ENCODE measurements at places on chromosomes 7 and 10.

- H3K4me3 ChIP-seq = no peak overlapping the region
- no peaks in the 10 kb centered on the region for H3K4me1 ChIP-seq
- H3K36me3 ChIP-seq = no peaks in the 10 kb centered on the region
- H3K27me3 ChIP-seq = no peaks in the 10 kb centered on the region
- no peak for DNase-seq
Measured at GRCh38 chr7:64758151-64758550, 36.1 kb upstream of the ZNF138 start.

- H3K27ac ChIP-seq = no peak overlapping the region
- DNase-seq = no peak
- H3K36me3 ChIP-seq = no peaks in the 10 kb centered on the region
- H3K4me1 ChIP-seq = no peaks in the 10 kb centered on the region
- peaks cover 6% of the 10 kb centered on the region for H3K27me3 ChIP-seq
- no peak overlapping the region for H3K4me3 ChIP-seq
Measured at GRCh38 chr10:4806534-4806933, 19.5 kb upstream of the AKR1E2 start.

DNA sequence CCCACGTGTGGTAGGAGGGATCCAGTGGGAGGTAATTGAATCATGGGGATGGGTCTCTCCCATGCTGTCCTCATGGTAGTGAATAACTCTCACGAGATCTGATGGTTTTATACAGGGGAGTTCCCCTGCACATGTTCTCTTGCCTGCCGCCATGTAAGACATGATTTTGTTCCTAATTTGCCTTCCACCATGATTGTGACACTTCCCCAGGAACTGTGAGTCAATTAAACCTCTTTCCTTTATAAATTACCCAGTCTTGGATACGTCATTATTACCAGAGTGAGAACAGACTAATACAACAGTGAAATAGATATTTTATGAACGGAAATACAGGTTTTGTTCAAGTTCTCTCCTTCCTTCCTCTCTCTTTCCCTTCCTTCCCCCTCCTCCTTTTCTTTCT lies 15.8 kb downstream of the CALD1 start:
- no peak overlapping the region for H3K4me3 ChIP-seq
- peaks cover 16% of the 10 kb centered on the region for H3K36me3 ChIP-seq
- DNase-seq = no peak
- H3K27me3 ChIP-seq = peaks cover 1% of the 10 kb centered on the region
- H3K4me1 ChIP-seq = no peaks in the 10 kb centered on the region

DNA sequence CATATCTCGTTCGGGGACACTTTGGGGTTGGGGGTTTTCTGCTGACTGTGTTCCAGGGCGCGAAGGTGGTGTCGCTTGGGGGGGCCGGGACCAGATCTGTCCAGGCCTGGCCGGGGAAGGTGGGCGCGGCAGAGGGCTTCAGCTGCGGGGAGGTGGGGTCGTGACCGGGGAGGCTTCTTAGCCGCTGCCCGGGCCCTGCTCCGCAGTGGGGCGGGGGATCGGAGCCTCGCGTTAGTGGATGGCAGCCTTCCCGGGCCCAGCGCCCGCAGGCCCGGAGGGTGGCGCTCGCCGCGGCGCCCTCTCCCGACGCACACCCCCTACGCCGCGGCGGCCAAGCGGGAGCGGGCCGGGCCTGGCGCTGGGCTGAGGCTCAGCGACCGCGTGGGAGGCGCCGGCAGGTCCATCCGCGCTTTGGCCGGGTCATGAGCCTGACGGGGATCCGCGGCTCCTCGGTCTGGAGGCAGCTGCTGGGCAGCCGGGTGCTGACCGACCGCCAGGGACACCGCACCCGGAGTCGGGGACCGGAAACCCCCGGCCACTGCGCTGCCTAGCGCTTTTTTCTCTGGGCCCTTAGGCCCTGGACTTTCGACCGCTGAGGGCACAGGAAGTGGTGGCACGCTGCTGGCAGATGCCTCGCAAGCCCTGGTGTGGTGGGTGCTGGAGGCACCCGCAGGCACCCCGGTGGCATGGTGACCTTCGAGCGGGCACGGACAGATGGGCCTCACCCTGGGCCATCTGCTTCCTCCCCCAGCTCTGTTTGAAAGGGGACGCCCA lies 1.2 kb downstream of the AGAP3 start:
- peak overlapping the region; percentile 88 for H3K4me3 ChIP-seq
- H3K4me1 ChIP-seq = peaks cover 39% of the 10 kb centered on the region
- peak overlapping the region; percentile 9 for H3K27ac ChIP-seq
- H3K36me3 ChIP-seq = peaks cover 3% of the 10 kb centered on the region
- DNase-seq = no peak
- peaks cover 18% of the 10 kb centered on the region for H3K27me3 ChIP-seq

DNA sequence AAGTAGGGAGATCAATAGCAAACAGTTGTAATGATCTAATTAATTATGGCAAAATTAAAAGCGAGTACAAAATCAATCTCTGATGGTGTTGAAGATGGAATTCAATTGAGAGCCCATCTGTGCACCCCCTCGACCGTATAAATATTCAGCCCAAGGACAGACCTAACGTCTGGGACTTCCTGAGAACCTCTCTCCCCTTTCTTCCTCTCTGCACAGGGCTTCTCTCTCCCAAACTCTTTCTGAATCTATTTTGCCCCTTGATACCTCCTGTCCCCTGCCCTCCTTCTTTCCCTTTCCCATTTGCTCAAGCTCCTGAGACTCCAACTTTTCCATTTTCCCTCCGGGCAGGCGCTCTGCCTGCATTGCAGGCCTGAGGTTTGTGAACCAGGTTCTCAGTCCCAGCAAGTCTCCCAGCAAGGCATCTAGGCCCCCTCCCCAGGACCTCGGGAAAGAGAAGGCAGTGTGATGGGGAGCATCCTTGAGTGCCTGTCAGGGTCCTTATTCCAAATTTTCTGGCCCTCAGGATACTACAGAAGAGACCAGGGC lies 8.5 kb upstream of the PAX2 start:
- H3K27ac ChIP-seq = no peak overlapping the region
- H3K36me3 ChIP-seq = peaks cover 3% of the 10 kb centered on the region

DNA sequence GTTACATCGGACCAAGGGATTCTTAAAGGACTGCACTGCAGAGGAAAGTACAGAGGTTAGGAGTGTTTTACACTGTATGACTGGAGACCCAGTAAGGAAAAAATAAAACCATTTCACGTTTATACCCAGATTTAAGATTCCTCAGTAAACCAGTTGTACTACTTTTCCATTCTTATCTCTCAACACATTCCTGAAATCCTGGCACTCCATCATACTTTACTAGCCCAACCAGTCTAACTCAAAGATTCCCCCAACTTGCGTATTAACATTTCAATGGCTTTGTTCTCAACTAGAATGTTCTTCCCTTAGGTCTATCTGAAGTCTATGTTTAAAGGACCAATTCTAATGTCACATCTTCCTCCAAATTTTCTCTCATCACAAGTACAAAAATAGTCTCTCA lies 8.0 kb downstream of the CCDC186 start:
- peaks cover 15% of the 10 kb centered on the region for H3K36me3 ChIP-seq
- H3K4me3 ChIP-seq = no peak overlapping the region
- no peaks in the 10 kb centered on the region for H3K27me3 ChIP-seq
- H3K4me1 ChIP-seq = peaks cover 23% of the 10 kb centered on the region

DNA sequence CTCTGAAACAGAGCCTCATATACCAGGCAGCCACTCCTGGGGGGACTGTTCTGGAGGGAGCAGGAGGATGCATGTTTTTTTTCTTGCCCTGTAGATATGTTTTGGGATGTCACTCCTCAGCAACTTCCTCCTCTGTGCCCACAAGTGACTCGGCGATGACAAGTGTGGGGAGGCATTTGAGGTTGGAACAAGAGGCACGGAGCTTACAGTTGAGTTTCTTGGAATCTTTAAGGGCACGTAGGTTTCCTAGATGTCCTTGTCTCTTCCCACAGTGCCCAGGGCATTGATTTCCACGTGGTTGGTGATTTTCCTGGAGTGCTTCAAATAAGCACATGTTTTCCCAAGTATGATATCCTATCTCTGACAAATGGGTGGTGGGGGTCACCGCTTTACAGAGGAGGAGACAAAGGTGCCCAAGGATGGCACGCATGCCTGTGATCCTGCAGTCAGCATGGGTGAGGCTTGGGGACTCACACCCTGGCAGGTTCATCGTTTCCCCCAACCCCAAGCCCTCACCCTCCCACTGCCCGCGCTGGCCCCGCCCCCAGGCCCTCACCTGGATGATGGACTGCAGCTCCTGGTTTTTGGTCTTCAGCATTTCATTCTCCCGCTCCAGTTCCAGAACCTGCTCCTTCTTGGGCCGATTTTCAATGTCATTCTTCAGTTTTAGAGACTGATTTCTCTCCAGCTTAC lies 95.2 kb upstream of the GNA12 start:
- peaks cover 35% of the 10 kb centered on the region for H3K36me3 ChIP-seq
- H3K4me1 ChIP-seq = peaks cover 11% of the 10 kb centered on the region
- no peak for DNase-seq

GRCh38 chr7:6279341-6279740 lies 6.9 kb upstream of the CYTH3 start:
- no peak overlapping the region for H3K27ac ChIP-seq
- H3K36me3 ChIP-seq = no peaks in the 10 kb centered on the region
- no peak overlapping the region for H3K4me3 ChIP-seq

DNA sequence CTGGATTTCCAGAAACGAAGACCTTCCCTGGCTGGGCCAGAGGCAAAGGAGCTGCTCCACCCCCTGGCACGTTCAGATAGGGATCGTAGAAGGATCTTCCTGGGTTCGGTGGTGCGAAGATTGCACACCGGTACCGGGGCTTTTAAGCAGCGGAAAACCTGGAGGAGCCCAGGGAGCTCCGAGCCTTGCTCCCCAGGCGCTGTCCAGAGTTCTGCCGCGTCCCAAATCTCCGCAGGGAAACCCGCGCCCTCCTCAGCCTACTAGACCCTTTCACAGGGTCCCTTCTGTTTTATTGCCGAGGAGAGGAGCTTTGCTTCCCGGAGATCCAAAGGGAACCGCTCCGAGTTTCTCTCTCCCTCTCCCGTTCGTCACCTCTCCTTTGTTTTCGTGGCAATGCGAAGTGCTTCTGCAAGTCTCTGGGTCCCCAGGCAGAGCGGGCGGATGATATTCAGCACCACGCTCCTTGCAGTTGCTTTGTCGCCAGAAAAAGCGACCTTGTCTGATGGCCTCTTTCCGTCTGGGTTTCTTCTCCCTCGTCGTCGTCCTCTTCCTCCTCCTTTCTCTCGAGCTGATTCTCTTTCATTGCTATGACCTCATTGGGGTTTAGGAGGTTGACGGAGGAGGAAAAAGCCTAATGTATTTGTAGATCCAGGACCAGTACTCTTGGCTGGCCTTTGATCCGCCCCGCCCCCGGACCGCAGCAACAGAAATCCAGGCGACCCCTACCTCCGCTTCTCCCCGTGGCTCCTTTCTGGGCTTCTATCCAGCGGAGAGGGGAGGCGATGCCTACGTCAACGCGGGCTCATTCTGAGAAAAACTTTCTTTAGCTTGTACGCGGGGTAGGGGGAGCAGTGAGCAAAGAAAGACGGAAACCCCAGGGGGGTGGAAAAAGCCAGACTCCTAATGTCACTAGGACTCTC lies at the start of gene TMEM196:
TSS of gene TMEM196 (minus strand) at position 777 of the 920 bp plus-strand sequence. CDS start 921 bp downstream, outside the sequence.
- no peak within 1 kb of the TSS for H3K27ac ChIP-seq
- H3K4me1 ChIP-seq = peaks cover 19% of the 10 kb centered on the region
- peak within 1 kb of the TSS; percentile 42 for H3K4me3 ChIP-seq
- peaks cover 27% of the 10 kb centered on the region for H3K27me3 ChIP-seq

GRCh38 chr7:70071766-70072165 lies 473.5 kb downstream of the AUTS2 start:
- H3K27me3 ChIP-seq = no peaks in the 10 kb centered on the region
- H3K36me3 ChIP-seq = no peaks in the 10 kb centered on the region
- H3K27ac ChIP-seq = no peak overlapping the region
- H3K4me3 ChIP-seq = no peak overlapping the region
- DNase-seq = no peak

- no peak overlapping the region for H3K27ac ChIP-seq
- peaks cover 1% of the 10 kb centered on the region for H3K27me3 ChIP-seq
- no peak for DNase-seq
- no peaks in the 10 kb centered on the region for H3K4me1 ChIP-seq
- H3K4me3 ChIP-seq = no peak overlapping the region
Measured at GRCh38 chr7:113125728-113126127, 7.4 kb upstream of the SMIM30 start.

GRCh38 chr10:116444527-116445142 lies 17.0 kb downstream of the PNLIPRP3 start:
- no peak overlapping the region for H3K4me3 ChIP-seq
- H3K27me3 ChIP-seq = peaks cover 7% of the 10 kb centered on the region
- no peak for DNase-seq

GRCh38 chr7:37719077-37719476 lies 35.5 kb downstream of the GPR141 start:
- peaks cover 3% of the 10 kb centered on the region for H3K36me3 ChIP-seq
- H3K4me3 ChIP-seq = no peak overlapping the region
- H3K27me3 ChIP-seq = no peaks in the 10 kb centered on the region
- DNase-seq = no peak
- H3K4me1 ChIP-seq = no peaks in the 10 kb centered on the region

- peaks cover 2% of the 10 kb centered on the region for H3K27me3 ChIP-seq
- peaks cover 14% of the 10 kb centered on the region for H3K36me3 ChIP-seq
- DNase-seq = no peak
- no peak overlapping the region for H3K27ac ChIP-seq
- no peak overlapping the region for H3K4me3 ChIP-seq
Measured at GRCh38 chr7:157508477-157508881, 171.7 kb downstream of the DNAJB6 start.

- H3K27ac ChIP-seq = peak overlapping the region; percentile 82
- DNase-seq = no peak
- H3K4me1 ChIP-seq = peaks cover 86% of the 10 kb centered on the region
- no peak overlapping the region for H3K4me3 ChIP-seq
- no peaks in the 10 kb centered on the region for H3K36me3 ChIP-seq
Measured at GRCh38 chr10:104306897-104307296, 31.4 kb downstream of the ITPRIP start.

DNA sequence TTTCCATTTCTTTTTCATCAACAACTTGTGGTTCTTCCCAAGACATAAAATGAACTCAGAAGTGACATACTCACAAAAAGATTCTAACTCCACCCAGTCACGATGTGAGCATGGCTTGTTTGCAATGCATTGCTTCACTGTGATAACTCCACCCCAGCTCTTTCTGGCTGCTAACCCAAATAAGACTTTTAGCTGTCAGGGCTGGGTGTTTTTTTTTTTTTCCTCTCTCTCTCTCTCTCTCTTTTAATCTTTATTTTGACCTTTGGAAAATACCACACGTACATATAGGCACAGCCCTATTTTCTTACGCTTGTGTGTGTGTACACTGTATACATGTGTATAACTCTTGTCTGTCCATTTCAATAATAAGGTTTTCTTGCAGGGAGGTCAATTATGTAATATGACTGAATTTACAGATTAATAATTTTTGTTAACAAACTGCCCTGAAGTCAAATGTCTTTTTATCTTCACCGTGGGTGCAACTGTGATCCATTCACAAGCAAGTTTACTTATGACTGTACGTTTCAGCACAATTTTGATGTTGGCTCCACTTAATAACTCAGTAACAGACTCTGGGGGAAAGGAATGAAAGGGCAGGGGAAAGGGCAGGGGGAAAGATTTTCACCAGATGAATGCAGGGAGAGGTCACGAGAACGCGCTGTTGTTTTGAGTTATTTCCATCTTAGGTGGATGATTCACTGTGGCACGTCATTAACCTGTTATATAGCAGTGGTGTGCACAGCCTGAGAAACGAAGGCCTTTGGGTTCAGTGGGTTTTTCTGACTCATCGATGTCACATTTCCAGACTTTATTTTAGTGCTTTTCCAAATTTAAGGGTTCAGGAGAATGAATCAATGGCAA lies 49.1 kb downstream of the APBB1IP start:
- H3K4me3 ChIP-seq = peak overlapping the region; percentile 83
- H3K4me1 ChIP-seq = peaks cover 70% of the 10 kb centered on the region
- peaks cover 2% of the 10 kb centered on the region for H3K36me3 ChIP-seq
- DNase-seq = peak; percentile 51
- no peaks in the 10 kb centered on the region for H3K27me3 ChIP-seq
- H3K27ac ChIP-seq = peak overlapping the region; percentile 93

GRCh38 chr7:134942690-134943466 lies 43.4 kb upstream of the AGBL3 start:
- peaks cover 2% of the 10 kb centered on the region for H3K27me3 ChIP-seq
- H3K27ac ChIP-seq = no peak overlapping the region
- H3K4me3 ChIP-seq = no peak overlapping the region
- peaks cover 10% of the 10 kb centered on the region for H3K4me1 ChIP-seq
